Right lung (tissue), 10 donors: ENCODE measurements at places on chromosomes 4 and X. TPM values are rescaled to one million over a fixed set of nuclear protein-coding genes. Genes with fewer than 3 reads are reported as not detected.

- DNase-seq, result no peak
These were observed 25.9 kb downstream of the SMIM31 start for GRCh38 chr4:164779811-164780216.

GRCh38 chrX:110287605-110288004 lies 30.3 kb downstream of the AMMECR1 start:
- no peak for DNase-seq

- no peak for DNase-seq
These were observed 55.3 kb downstream of the ZFYVE28 start for GRCh38 chr4:2363056-2363721.

DNA sequence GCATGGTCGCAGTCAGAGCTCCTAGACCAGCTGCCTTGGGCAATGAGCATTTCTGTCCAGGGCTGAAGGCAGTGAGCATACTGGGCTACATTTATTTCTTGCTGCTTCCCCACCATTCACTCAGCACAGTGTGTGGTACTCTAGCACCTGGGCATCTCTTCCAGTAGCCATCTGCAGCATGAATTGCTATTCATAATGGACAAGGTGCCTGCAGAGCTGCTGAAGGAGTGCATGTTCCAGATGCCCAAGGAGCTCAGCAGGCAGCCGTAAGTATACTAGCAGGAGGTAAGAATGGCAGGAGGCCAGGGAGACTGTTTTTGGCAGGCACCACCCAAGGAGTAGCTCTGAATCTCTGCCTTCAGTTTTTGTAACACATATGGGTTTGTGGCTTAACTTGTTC lies 110.4 kb upstream of the RXFP1 start:
- DNase-seq, result no peak

Gene PHOX2B
- 0.17 TPM for polyA plus RNA-seq

- DNase-seq, result no peak
These were observed 77.1 kb upstream of the WDR17 start for GRCh38 chr4:175988511-175988910.

GRCh38 chr4:32485956-32486355 lies 1765.8 kb downstream of the PCDH7 start:
- DNase-seq, result peak; percentile 18

- no peak for DNase-seq
These were observed 55.3 kb downstream of the MANBA start for GRCh38 chr4:102705391-102705935.

DNA sequence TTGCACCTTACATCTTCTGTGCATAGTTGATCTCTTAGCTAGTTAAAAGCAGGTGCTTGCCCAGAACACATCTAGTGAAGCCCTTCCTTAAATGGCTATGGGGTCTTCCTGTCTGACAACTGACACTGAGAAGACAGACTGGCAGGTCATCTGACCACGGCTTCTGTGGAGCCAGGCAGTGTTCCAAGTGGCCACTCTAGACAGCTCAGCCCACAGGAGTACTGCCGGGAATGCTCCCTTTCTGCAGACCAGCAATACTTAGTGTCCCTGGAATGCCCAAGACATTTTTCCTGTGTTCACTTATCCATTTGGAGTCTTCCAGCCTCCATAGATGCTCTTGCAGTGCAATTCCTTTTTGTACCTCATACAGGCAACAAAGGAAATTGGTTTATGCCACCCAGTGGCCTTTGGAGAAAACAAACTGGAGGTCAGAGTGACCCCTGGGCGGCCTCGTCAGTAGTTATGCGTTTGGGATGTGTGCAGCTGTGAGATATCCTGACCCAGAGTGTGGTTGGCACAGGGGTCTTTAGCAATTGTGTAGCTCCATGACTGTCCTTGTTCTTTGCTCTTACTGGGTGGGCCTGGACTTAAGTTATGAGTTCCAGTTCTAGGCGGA lies 335.5 kb downstream of the ARHGAP10 start:
- DNase-seq, result no peak

DNA sequence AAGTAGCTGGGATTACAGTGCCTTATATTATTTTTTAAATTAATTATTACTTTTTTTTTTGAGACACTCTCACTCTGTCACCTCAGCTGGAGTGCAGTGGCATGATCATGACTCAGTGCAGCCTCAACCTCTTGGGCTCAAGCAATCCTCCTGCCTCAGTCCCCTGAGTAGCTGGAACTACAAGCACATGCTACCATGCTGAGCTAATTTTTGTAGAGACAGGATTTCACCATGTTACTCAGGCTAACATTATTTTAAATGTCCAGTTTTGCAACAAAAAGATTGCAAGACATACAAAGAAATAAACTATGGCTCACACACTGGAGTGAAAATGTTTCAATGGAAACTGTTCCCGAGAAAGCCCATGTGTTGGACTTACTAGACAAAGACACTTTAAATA lies 59.2 kb downstream of the MND1 start:
- DNase-seq, result no peak

GRCh38 chrX:44747969-44748368 lies 95.9 kb upstream of the DUSP21 start:
- DNase-seq, result no peak

GRCh38 chr4:53997898-53998297 lies 66.5 kb downstream of the CHIC2 start:
- DNase-seq, result no peak

Gene HTR2C
- polyA plus RNA-seq, result 0.06 TPM

- DNase-seq, result no peak
These were observed 43.6 kb downstream of the RAPGEF2 start for GRCh38 chr4:159146488-159146887.

Gene POU4F2
- not detected for polyA plus RNA-seq

- no peak for DNase-seq
These were observed 7.0 kb upstream of the ATP6AP2 start for GRCh38 chrX:40573763-40574162.

GRCh38 chr4:59057804-59058203 lies 1947.6 kb upstream of the IGFBP7 start:
- no peak for DNase-seq

DNA sequence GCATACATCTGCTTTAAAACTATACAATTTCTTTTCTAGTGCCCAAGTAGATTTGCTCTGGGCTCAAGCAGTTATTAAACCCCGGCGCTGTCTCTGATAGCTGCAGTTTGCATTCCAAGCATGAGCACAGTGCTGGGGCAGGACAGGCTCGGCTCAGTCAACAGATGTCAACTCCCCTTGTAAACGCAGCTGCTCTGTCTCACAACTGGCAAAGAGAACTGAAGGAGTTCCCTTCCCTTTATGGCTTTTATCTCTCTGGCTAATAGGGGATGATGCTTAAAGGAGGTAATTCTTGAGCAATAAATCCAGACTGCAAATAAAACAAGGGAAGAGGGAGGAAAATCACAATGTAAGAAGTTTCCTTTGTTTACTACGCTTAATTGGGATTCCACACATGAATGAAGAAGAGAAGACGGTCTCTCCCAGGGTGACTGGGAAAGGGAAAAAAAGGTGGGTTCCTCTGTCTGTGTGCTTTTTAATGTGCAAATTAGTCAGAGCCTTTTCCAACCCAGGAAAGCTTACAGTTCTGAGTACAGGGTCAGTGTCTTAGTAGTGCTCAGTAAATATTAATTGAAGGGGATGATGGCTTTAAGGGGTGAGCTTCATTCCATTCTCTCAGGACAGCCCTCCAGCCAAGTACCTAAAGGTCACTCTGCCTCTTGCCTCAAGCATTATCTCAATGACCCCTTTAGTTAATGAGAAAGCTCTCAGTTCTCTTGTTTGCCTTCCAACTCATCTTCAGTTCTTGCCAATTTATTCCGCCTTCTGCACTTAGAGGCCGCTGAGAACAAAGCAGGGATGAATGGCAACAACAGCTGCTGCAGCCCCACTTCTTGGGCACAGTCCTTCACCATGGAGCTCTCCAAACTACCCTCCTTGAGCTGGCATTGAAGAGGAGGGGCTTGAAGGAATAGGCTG lies 155.7 kb upstream of the JADE1 start:
- DNase-seq, result no peak

Gene DCLK2
- 11.9 TPM for polyA plus RNA-seq

DNA sequence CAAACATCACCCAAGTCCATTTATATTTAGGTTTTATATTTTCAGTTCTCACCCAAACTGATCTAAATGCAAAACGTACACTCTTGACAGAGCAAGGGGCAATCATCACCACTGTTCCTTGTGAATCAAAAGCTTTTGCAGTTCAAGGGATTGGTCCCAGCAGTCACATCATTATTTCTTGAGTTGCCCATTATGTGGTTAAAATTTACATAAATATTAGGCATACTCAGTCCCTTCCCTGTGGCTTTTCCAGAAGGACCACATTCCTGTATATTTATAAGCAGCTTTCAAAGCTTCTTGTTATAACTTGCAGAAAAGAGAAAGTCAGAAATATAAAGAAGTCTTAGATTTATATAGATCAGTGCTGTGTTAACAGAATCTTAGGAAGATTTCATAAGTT lies 224.4 kb downstream of the CLCN4 start:
- no peak for DNase-seq

Gene PLK4
- 43.2 TPM for polyA plus RNA-seq

DNA sequence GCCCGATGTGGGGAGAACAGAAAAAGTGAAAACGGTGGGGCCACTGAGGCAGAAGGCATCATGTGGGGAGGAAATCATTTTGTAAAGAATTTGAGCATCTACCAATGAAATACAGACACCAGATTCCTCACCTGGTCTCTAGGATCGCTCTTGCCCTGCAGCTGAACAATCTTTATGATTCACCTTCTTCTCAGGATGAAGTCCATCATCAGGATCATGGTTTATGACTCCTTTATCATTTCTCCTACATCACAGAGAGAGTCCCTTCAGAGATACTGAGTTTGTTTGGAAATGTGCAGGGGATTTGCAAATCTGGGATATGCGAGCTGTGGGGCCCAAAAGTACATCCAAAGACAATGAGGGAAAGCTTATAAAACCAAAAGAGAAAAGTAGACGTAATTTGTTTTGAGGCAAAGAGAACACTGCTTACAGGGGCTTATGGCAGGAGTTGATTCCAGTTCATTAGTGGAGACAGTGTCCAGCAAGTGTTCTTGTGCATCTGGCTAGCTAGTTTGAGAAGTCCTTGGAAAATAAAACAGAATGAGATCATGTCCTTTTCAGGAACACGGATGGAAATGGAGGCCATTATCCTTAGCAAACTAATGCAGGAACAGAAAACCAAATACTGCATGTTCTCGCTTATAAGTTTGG lies 15.3 kb upstream of the ANXA5 start:
- no peak for DNase-seq

DNA sequence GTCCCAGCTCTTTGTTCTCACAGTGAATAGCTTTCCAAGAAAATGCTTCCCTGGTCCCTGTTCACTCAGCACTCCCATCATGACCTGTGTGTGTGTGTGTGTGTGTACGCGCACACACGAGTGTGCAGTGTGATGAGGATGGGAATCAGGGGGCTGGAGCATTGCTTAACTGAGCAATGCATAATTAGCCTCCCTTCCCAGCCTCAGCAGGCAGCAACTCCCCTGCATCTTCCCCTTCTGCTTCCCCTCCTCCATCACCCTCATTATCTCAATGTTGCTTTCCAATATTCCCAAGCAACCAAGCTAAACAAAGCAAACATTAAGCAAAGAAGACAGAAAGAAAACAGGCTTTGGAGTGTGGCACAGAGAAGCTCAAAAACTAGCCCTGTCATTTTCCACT lies 137.0 kb downstream of the RBM47 start:
- peak; percentile 38 for DNase-seq

DNA sequence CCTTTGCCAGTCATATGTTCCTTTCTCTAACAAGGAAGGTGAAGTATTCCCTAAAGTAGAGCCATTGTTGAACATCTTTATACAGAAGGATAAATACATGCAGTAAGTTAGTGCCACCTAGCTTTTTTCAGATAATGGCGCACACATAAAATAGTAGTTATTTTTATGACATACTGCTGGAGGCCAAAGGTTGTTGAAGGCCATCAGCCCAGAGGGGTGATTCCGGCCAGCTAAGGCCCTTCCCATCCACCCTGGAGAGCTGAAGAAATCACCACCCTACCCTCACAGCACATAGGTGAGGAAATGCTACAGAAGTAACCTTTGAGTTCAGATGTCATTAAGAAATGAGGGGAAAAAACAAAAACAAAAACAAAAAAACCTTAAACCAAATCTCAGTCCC lies 102.2 kb upstream of the MAP3K15 start:
- no peak for DNase-seq

- no peak for DNase-seq
These were observed 26.8 kb upstream of the GRXCR1 start for GRCh38 chr4:42865572-42866189.

DNA sequence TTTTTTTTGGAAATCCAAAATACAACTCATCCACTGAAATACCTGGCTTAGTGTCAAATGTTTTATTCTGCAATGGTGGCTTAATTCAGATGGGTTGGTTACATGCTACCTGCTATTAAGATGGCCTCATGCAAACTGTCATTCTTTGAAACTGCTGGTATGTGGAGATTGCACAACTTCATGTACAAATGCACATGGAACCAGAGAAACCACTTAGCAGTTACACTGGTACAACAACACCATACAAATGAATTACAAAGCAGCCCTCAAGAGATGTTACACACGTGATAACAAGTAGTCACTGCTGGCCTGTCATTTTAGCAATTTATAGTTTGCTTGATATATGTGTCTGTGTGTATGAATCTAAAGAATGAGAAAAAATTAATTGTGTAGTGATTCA lies 84.6 kb upstream of the STS start:
- no peak for DNase-seq

DNA sequence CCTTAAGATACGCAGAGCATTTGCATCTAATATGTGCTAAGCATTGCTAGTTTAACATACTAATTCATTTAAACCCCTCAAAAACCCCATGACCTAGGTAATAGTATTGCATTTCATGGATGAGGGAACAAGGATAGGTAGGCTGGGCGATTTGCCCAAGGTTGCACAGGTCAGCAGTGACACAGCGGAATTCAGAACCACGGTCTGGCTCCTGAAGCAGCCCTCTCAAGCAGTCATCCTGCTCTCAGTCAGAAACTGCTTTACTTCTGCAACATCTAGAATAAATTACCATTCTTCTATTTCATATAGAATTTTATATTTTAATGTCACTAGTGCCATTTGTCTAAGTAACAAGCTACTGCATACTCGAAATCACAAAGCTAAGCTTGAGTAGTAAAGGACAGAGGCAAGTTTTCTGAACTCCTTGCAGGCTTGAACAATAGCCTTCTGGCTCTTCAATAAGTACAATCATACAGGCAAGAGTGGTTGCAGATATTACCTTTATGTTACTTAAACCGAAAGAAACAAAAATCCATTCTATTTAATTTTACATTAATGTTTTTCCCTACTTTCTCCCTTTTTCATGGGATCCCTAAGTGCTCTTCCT lies 555 bp upstream of the SPP1 start:
- DNase-seq, result no peak

- no peak for DNase-seq
These were observed 87.9 kb downstream of the EVC start for GRCh38 chr4:5798946-5799345.
